ENCODE measurements at places on chromosomes 6 and 20.

DNA sequence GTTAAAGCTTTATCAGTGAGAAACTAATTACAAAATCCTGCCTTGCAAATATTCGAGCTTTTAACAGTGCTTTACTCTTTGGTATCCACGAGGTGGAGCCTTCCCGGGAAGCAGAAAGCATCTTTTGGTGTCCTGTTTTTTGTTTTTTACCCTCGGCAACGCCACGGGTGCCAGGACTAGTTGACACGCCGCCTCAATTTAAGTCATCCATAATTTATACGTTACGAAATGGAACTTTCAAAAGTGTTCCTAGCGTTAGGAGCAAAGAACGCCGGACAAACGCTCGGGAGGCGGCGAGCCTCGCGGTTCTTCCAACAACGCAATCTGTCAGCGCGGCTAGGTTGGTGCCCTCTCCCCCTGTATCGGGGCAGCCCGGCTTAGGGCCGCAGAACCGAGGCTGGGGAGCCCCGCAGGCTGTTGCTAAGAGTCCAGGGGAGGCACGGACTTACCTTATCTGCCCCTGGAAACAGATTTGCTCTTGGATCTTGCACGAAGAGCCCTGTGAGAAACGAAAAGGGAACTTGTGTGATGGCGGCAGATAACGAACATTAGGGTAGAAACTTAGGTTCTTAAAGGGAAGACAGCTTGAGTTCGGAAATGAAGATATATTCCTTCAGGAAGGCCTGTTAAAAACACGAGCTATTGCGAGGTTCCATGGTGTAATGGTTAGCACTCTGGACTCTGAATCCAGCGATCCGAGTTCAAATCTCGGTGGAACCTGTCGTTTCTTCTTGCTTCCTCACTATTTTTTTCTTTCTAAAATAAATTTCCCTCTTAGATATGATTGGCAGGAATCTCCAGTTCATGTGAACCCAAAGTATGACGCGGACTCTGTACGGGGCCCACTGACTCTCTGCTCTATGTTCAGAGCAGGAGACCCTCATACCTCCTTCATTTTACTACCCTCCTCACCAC is 46.2 kb upstream of the ZNF184 start:
- DNase-seq, result peak; percentile 41

GRCh38 chr20:48926821-48927220 is 5.3 kb downstream of the ARFGEF2 start:
- DNase-seq, result no peak

DNA sequence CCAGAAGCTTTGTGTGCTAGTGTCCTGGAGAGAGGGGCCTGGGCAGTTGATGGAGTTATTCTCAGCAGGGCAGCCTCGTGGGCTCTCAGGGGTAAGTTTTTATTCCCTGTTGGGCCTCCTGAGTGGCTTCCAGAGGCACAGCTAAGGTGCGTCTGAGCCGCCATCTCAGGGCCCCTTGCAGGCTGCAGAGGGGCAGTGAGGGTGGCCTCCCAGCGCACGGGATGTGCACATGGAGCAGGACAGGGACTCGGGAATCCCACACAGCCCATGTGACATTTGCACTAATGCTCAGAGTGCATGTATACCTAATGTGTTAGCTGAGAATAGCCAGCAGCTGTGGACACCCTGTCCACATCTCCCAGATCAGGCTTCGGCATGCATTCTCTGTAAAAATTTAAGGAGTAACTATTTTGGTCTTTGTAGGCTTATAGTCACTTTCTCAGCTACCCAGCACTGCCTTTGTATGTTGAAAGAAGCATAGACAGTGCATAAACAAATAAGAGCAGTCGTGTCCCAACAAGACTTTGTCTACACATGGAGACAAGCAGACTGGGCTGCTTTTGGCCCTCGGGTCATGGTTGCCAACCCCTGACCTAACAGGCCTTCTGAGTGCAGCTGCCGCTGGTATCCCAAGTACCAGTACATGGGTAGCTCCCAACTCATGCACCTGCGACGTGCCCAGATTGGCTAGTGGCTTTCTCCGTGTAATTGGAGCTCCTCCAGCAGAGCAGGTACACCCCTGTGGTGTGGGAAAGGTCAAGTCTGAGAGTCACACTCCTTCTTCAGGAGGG is 18.6 kb upstream of the CST9L start:
- no peak for DNase-seq

GRCh38 chr6:106315765-106316374 is 9.7 kb downstream of the ATG5 start:
- no peak for DNase-seq

DNA sequence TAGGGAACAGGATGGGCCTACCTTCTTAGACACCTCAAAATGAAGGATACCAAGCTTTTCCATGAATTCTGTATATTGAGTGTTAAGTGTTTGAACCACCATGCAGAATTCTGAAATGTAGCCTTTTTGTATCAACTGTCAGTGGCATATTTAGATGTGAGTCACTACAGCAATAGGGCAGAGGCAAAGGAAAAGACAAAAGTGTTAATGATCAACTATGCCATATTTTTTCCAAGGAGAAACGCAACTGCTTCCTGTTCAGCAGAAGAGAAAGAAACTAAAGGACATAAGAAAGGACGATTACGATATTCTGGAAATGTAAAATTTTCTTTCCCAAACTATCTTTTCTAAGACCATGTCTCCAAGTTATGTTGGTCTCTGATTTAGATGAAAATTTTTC is 104.6 kb upstream of the RSPO3 start:
- no peak for DNase-seq

DNA sequence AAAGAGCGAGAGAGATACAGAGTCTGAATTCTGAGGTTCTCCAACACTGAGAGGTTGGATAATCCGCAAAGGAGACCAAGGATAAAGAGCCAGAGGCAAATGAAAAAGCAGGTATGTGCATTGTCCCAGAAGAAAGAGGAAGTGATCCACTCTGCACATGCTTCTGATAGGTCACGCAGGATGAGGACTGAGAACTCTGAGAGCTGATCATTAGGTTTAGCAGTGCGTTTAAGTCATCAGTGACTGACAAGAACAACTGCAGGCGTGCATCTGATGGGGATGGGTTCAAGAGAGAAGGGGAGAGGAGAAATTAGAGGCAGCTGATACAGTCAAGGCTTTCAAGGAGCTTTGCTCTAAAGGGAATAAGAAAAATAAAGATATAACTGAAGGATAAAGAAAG is 301.2 kb upstream of the SGK1 start:
- DNase-seq, result no peak

- DNase-seq, result no peak
Observed at GRCh38 chr6:30787954-30788353, 43.6 kb upstream of the IER3 start.

GRCh38 chr20:41553142-41553879 is 64.9 kb downstream of the CHD6 start:
- no peak for DNase-seq

DNA sequence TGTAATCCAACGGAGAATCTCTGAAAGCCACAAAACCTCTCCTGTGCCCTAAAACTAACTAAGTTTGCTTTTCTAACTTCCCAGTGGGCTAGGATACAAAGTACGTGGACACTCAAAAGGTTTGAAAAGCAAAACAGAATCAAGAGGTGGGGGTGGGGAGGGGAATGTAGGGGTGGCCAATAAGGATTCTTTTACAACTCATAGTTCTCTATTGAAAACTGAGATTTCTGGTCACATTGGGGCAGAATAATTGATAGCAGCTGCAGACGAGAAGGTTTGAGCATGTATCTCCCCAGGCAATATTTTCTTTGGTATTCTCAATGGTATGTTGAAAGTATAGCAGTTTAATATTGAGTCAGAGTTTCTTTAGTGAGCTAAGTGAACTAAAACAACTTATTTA is 376.7 kb upstream of the CITED2 start:
- no peak for DNase-seq

DNA sequence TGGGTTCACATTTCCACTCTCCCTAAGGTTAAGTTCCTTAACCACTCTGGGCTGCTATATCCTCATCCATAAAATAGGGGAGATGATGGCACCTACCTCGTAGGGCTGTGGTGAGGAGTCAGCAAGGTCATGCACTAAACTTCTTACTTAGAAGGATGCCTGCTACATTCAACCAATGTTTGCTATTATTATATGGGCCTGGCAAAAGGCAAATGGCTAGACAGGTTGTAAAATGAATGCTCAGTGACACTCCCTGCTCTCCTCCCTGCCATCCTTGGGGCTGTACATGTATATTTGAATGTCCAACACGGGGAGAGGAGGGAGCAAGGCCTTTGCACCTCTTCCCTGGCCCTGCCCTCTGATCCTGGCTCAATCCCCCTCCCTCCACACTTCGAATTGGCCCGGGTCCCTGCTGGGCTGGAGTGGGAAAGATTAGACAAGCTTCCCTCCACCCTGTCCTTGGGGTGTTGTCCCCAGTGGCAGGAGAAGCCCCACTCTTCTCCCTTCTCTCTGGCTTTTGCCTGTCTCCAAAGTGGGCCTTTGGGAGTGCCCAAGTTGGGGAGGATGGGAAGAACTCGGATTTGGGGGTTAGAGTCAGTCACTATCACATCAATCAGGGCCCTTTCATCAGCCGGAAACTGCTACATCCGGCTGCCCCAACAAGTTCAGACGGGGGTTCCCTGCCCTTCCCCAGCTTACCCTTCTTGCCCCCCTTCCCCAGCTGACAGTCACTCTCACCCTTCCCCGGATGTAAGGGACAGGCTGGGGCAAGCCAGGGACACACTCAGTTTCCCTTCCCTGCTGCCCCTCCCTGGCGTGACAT is 36.3 kb upstream of the VEGFA start:
- peak; percentile 28 for DNase-seq

DNA sequence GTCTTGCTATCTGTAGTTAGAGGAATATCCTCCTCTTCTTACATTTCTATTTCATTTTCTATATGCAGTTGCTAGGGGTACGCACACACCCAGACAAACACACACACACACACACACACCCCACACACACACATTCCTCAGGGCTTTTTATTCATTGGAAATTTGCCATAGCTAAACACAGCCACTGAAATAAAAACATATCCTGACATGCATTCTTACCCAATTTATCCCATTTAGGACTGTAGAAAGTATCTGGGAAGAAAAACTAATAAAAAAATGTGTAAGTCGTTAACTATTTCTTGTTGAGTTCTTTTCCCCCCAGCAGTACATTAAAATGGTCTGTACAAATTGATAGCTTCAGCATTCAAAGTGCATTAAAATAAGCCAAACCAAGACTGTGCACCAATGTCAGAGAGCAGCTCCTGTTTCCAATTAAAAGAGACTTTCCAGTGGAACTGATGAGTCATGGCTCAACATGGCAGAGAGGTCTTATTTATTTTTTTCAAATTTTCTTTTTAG is 357.9 kb upstream of the AGPAT4 start:
- DNase-seq, result no peak

DNA sequence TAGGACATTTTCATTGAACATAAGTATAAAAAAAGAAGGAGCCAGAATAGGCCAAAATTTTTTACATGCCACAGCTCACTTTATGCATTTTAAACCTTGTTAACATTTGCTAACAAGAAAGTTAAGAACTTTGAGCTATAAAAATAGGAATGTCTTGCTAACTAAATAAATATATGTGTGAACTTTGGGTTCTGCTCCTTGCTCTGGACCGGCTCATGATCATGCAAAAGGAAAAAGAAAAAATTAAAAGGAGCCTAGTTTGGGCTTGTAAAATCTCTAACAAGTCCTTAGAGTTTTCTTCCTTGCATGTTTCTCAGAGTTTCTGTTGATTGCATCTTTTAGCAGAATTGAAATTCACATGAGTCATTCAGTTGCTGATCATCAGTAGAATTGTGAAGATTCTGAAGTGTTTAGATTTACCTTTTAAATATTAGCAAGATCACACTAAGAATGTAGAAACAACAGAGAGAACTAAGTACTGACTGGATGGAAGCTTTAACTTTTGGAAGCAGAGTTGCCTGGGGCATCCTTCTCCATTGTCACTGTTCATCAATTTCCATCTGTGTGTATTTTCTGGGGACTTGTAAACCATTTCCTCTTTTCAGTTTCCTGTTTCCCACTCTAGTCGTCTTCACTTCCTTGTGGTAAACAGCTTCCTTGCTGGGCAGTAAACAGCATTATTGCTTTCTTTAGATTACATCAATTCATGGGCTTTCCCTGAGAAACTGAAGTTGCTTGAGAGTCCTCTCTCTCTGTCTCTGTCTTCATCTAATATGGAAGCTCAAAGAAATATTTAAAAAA is 458.4 kb upstream of the BTBD3 start:
- no peak for DNase-seq

DNA sequence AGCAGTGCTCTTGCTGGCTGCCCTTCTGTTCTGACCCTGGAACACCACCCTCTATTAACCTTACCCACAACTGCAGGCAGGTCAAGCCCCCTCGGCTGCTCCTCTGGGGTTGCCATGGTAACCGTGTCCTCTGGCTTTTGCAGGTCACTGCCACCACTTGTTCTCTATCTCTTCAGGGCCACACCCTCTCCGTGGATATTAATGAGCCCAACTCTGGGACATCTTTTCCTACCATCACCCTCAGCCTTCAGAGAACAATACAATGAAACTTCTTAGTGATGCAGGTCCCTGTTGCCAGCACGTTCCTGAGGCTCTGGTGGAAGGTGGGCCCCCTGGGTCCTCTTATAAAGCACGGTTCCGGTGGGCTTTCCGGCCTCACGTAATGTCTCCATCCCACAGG is 30.8 kb upstream of the MICB start:
- DNase-seq, result no peak

- DNase-seq, result no peak
Observed at GRCh38 chr20:14446446-14446845, 109.0 kb upstream of the FLRT3 start.

DNA sequence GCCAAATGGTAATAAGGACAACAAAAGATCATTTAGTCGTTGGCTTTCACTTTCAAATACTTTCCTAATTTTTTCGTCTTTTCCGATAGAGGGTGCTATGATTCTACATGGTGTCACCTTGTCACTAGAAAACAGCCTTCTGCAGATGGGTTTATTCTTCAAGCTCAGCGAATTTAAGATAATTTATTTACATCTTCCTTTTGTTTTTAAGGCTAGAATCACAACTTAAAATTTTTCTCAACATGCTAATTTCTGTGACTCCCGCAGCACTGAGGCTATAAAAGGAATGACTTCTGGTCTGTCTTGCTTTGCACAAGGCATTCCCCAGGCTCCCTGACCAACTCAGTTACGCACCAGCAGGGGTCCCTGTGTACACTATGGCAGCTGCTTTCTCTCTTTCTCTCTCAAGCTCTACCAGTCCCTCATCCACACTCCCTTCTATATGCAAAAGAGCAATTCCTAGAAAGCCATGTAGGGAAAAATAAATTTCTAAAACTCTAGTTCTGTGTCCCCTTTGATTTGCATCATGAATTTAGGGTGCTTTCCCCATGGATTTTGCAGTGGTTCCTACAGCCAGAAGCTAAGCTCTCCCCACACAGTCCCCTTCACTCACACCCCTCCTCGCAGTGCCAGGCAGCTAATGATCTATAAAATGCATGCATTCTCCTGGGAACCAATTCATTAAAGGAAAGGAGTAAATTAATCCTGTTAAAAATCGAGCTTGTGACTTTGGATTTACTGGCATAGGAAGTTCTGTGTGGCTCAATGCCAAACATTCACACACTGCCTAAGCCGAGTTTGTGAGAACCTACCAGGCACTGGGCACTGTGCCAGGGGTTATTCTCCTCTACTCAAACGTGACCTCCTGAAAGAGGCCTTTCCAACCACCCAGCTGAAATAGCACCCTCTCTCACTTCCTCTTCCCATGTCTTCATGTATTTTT is 74.5 kb downstream of the DCDC2 start:
- DNase-seq, result peak; percentile 20
